Suppressor macrophage treated with lipopolysaccharide for 4 hours (primary cell): ENCODE measurements at places on chromosomes 5 and 9.

GRCh38 chr9:22415941-22416691 lies 30.5 kb upstream of the DMRTA1 start:
- no peak for DNase-seq

DNA sequence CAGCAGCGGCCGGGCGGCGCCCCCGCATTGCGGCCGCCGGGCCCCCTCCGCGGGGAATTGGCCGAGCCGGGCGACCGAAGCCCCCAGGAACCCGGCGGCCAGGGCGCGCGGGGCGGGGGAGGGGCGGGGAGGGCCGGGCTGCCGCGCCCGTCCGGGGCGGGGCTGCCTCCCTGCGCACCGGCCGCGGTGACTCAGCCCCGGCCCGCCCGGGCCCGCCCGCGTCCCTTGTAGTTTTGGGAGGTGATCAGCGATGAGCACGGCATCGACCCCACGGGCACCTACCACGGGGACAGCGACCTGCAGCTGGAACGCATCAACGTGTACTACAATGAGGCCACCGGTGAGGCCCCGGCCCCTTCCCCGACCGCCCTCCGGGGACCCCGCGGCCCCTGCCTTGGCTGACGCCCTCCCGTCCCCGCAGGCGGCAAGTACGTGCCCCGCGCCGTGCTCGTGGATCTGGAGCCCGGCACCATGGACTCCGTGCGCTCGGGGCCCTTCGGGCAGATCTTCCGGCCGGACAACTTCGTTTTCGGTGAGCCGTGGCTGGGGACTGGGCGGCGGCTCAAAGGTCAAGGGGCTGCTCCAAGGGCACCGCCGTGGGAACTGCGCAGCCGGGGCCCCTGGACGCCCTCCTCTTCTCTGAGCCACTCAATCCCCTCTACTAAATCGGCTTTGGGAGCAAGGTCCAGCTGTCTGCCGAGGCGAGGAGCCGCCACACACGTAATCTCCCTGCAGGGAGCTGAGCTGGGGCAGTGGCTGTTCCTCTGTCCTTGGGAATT lies 592 bp downstream of the TUBB4B start:
- DNase-seq, result peak; percentile 79

- no peak for DNase-seq
Measured at GRCh38 chr9:117414906-117415331, at the start of gene ASTN2. Gene ASTN2, minus strand, starts transcription at chr9:117415057. Its CDS starts 119 bp downstream, at chr9:117414938.

DNA sequence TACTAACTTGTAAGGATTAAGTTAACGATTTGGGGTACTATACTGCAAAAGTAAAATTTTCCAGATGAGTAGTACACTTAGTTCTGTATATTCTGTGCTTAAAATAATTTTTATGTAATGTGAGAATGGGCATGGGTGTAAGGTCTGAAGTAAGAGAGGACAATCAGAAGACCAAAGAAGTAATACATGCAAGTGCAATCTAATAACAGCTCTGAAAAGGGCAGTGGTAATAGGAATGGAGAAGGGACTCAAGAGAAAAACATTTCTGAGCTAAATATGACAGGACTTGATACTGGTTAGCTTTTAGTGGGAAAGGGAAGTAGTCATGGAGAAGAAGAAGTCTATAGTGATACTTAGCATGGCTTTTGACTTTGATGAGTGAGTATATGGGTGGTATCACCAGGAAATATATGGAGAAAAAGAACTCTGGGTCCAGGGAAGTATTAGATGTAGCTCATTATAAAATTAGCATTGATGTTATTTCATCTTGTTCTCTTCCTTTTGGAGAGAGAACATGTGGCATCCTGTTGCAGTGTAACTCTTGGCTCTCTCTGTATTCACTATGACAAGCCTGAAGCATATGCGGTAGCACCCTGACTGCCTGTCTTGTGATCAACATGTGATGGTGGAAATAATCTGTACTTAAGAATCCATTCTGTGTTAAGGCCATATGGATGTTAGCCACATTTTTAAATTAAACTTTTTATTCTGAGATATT lies 60.5 kb downstream of the ERCC6L2 start:
- DNase-seq, result no peak

DNA sequence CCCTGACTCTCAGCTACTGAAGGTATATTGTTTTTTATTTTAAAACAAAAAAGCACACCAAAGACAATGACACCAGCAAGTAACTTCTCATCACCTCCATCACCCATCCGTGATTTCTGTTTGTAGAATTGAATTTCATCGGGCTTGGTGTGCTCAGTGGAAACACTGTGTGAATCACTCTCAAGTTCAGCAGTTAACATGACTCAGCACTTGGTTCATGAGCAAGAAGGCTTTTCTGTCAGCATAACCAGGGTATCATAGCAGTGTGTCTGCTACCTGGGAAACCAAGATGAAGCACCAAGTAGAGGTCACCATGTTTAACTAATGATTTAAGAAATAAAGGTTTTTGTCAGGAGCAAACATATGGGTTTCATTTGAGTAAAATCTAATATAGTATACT lies 123.7 kb downstream of the INSYN2B start:
- DNase-seq, result peak; percentile 33

GRCh38 chr5:141780952-141781781 lies 97.0 kb downstream of the PCDH1 start:
- no peak for DNase-seq

DNA sequence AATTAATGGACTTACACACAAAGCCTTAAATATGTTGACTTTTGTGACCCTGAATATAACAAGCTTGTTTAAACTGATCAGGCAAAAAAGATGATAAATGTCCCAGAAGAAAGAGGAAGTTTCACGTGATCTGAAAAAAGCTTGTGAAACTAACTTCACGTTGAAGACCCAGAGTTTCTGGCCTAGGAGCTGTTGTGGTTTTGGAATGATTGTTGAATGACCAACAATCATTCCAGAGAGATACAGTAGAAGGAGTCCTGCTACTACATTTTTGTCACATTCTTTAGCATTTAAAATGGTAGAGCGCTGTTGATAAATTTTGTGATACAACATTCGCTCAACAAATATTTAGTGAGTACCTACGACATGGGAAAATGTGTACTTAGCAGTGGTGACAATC lies 143.1 kb upstream of the FBN2 start:
- DNase-seq, result peak; percentile 11

- no peak for DNase-seq
Measured at GRCh38 chr5:58965677-58966414, 383.0 kb downstream of the RAB3C start.

DNA sequence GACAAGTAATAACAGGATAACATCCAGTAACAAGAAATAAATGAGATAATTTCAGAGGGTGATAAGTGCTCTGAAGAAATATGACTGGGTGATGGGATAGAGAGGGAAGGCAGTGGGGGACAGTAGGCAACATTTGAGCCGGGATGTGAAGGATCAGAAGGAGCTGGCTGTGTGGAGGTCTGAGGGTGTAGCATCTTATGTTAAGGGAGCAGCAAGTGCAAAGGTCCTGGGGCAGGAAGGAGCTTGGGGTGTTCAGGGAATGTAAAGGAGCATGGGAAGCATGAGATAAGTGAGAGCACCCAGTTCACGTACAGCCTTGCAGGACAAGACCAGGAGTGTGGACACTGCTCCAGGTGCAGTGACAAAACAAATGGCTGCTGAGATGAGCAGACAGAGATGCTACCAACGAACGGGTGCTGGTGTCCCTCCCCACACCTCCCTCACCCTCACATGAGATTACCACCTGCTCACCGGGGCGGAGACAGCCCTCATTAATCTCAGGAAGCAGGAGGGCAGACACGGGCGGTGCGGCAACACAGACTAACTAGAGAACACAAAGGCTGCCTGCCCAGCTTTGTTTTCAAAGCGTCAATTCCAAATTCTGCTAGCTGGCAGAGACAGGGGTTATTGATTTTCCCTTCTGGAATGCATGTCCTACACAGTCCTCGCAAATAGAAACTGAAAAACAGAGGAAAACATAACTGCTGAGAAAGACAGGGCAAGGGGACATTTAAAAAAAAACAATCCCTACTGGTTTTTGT lies 298.1 kb upstream of the PANK3 start:
- DNase-seq, result no peak

DNA sequence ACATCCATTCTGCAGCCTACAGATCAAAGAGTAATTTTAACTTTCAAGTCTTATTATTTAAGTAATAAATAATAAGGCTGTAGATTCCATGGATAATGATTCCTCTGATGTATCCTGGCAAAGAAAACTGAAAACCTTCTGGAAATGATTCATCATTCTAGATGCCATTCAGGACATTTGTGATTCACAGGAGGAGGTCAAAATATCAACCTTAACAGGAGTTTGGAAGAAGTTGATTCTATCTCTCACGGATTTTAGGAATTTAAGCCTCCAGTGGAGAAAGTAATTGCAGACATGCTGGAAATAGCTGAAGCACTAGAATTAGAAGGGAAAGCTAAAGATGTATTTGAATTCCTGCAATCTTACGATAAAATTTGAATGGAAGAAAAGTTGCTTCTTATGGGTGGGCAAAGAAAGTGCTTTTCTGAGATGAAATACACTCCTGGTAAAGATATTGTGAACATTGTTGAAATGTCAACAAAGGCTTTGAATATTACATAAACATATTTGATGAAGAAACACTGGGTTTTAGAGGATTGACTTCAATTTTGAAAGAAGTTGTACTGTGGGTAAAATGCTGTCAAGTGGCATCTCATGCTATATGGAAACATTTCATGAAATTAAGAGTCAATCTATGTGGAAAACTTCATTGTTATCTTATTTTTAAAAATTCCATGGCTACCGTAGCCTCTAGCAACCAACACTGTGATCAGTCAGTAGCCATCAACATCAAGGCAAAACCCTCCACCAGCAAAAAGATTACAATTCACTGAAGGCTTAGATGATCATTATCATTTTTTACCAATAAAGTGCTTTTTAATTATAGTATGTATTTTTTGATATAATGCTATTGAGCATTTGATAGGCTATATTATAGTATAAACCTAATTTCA lies 1141.0 kb downstream of the CDH12 start:
- no peak for DNase-seq

GRCh38 chr5:113276493-113276892 lies 158.3 kb downstream of the TSSK1B start:
- no peak for DNase-seq

DNA sequence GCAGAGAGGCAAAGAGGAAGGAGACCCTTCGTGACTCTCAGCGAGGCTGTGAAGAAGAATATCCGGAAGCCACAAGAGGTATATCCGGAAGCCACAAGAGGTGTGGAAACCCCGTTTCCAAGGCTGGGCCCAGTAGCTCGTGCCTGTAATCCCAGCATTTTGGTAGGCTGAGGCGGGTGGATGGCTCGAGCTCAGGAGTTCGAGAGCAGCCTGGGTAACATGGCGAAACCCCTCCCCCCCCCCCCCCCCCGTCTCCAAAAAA lies 612 bp upstream of the BBLN start:
- DNase-seq, result peak; percentile 30

GRCh38 chr5:1380011-1380817 lies 35.3 kb upstream of the CLPTM1L start:
- DNase-seq, result peak; percentile 56

- no peak for DNase-seq
Measured at GRCh38 chr5:15209053-15209762, 290.8 kb upstream of the FBXL7 start.

DNA sequence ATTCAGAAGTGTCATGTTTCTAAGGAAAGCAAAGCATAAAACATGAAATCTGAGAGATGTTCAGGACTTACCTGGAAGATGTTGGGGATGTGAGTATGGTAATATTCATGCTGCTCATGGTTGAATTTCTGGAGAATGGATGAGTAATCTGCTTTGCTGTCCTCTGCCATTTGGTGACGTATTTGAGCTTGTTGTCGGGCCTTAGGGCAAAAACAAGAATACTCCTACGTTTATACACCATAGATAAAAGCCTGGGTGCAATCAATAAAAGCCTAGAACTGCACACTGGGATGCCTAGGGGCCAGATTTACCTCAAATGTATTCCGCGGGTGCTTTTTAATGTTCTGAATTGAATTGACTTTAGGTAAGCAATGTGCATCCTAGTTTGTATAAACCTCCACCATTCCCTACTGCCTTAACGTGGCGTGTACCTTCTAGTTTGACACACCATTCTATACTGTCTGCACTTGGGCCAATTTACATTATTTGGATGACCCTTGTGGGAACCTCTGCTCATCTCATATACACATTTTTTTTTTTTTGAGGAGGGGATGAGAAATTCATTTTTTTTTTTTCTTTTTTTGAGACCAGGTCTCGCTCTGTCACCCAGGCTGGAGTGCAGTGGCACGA lies 94.4 kb downstream of the USP20 start:
- DNase-seq, result no peak

DNA sequence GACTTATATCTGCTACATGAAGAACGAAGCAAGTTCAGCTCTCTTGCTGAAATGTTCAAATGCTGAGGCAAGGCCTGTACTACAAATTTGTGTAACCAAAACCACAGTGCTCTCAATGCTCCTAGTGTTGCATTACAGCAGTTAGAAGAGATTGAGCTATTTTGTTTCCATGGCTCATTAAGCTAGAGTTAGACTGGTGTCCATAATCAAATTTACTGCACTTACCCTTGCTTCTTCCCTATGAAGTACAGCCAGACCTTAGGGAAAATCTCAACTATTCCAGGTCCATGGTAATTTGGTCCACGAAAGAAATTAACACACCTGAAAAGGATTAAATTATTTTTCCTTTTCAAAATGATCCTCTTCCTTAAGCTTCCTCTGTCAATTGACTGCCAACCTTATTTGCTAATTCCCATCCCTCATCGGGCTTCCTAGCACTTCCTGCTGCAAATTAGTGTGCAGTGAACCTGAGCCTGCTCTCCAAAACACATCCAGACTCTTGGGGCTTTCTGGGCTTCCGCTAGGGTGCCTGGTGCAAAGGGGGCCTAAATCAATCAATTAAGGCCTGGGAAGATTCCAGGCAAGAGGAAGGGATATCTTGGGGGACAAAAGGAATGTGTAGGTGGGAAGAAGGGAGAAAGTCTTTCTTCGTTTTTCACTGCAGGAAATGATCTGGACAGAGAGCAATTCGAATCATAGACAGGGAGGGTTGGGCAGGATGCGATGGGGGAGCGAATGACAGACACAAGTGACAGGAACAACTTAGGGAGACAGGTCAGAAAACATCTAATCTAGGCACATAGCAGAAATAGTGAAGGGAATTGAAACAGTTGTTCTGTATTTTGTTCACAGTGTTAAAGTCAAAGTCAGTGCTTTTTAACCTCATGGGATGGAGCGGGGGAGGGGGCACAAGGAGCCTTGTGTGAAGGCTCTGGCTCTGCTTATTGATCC lies 542.4 kb downstream of the RAB3C start:
- DNase-seq, result no peak

- DNase-seq, result no peak
Measured at GRCh38 chr5:78507531-78507930, 141.0 kb downstream of the LHFPL2 start.

GRCh38 chr5:87109746-87110145 lies 157.9 kb upstream of the RASA1 start:
- no peak for DNase-seq

GRCh38 chr5:90096415-90097081 lies 313.0 kb downstream of the CETN3 start:
- peak; percentile 52 for DNase-seq
